ENCODE measurements at places on chromosomes 7 and 10.

DNA sequence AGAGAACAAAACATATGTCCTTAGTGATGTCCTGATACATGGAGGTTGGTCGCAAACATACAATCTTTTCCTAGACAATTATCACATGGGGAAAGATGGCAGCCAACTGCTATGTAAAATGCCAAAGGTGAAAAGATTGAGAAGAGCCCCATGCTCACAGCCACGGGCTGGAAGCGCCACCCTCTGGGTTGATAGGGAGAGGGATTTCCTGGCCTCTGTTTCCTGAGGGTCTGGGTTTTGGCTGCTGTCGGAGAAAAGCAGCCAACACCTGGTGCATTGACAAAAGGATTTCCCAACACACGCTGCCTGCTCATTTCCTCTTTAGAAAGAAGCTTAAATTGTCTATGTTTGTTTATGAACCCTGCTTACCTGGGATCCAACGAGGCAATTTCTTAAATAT lies 43.8 kb downstream of the ITIH5 start:
- DNase-seq: no peak

DNA sequence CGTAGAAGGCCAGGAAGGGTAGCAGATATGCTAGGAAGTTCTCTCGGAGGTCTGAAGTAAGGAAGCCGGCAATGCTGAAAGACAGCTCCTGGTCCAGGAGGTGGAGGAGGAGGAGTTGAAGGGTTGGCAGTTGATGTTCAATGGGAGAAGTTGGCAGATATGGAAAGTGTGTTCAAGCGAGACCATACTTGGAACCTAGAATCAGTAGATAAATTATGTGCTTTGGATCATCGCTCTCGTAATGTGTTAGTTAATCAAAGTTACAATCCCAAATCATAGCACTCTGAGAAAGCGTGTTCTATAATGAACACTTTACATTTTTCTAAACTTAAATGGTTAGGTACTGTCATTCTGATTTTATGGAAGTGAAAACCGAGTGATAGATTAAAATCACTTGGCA lies 152.9 kb downstream of the CELF2 start:
- DNase-seq: no peak

DNA sequence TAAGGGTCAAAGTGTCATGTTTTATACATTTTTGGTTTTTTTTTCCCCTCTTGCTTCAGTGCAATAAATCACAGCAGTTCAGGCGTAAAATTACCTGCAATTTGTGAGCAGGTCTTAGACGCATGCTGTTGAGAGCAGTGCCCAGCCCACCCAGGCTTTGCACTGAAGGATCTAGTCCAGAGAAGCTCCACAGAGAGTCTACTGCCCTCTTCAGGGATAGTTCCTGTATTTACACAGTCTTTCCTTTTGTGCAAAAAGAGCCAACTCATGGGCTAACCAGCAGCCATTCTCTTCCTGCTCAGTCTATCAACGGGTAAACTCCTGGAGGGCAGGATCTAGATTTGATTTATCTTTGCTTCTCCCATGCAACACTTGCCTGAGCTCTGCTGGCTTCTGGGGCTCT lies 82.2 kb upstream of the NAMPT start:
- DNase-seq: no peak

GRCh38 chr10:131253931-131254858 lies 57.3 kb downstream of the TCERG1L start:
- DNase-seq: no peak

- no peak for DNase-seq
Observed at GRCh38 chr10:119373294-119374102, 166.1 kb downstream of the GRK5 start.

GRCh38 chr7:6392712-6393666 lies 54.8 kb downstream of the DAGLB start:
- DNase-seq: no peak

DNA sequence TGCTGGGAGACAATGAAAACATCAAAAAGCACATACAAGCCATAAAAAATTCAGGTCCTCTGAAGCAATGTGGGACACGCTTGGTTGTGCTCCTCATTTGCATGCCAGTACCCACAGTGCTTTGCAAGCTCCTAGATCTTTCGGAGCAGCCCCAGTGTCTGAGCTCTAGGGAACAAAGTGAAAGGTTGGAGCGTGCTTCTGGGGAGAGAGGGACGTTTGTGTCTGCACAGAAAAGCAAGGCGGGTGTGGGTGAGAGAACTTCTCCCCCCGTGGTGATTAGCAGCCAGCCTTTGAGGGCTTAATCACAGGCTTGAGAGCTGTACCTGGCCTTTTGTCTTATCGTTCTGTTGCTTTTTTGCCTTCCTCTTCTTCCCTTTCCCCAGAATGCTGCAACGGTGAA lies 76.7 kb upstream of the HABP2 start:
- DNase-seq: no peak

DNA sequence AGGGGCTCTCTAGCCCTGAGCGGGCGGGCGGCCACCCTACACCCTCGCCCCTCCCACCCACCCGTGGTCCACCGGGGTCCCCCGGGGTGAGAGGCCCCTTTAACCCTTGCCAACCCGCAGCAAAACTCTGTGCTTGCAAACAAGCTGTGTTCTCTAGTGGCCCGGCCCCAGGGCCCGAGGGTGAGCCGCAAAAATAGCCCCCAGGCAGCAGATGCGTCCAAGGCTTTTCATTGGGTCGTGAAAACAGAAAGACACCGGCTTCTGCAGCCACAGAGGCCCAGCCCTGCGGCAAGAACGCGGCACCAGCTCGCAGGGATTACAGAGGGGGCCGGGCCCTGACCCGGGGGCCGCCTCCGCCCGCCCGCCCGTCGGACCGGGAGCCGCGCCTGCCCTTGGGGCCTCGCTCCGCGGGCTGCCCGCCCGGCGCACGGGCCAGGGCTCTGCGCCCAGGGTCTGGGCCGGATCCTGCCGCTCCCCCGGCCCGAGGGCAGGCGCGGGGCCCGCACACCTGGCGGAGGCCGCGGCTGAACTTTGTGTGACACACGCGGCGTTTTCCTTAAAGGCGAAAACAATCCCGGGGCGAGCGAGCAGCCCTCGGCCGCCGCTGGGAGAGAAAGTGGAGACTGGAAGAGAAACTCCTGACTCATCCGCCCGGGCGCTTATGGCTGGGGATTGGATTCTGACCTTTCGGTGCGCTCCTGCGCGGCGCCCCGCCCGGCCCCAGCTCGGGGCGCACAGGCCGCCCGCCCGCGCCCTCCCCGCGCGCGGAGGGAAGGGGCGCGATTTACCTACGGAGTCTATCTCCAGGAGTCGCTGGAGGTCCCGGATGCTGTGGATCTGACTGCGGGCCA lies 2.8 kb downstream of the PDGFA start:
- no peak for DNase-seq

DNA sequence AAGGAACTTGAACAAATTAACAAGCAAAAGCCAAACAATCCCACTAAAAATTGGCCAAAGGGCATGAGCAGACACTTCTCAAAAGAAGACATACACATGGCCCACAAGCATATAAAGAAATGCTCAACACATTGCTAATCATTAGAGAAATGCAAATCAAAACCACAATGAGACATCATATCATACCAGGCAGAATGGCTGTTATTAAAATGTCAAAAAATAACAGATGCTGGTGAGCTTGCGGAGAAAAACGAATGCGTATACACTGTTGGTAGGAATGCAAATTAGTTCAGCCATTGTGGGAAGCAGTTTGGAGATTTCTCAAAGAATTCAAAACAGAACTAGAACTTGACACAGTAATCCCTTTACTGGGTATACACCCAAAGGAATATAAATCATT lies 311.7 kb upstream of the HPS1 start:
- DNase-seq: no peak

DNA sequence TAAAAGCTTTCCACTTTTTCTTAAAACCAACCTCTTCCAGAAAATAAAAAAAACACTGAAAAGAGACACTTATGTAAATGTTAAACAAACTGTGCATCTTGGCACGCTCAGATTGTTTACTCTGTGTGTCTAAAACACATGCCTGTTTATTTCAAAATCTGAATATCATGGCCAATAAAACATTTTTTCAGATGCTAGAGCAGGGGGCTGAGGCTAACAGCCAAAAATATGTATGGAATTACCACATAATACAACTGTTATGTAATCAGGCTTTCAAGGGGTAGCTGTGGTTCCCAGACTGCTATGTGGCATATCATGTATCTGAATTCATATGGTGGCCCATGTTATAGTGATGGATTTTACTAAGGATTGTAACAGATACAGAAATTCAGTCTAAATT lies 130.4 kb downstream of the HIBADH start:
- no peak for DNase-seq

GRCh38 chr7:102916426-102916825 lies 3.6 kb downstream of the LRRC17 start:
- DNase-seq: no peak

- no peak for DNase-seq
Observed at GRCh38 chr7:4279216-4279615, 402.9 kb upstream of the FOXK1 start.

DNA sequence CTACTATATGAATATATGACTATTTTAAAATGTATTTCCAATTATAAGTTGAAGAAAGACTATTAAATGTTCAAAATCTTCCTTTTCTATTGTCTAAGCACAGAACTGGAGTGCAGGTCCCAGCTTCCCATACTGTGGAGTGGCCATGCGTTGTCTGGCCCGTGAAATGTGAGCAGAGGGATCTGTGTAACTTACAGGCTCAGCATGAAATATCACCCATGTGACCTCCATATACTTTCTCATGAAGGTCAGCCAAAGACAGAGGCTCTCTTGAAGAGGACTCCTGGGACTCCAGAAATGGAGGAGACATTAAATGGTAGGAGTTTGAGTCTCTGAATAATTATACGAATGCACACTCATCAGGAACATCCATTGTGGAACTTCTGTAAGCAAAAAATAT lies 92.4 kb upstream of the CAV2 start:
- no peak for DNase-seq

GRCh38 chr10:16820018-16820417 lies 2.8 kb upstream of the RSU1 start:
- DNase-seq: no peak

- DNase-seq: no peak
Observed at GRCh38 chr7:123824754-123825067, 20.3 kb upstream of the HYAL4 start.

- DNase-seq: no peak
Observed at GRCh38 chr7:83301416-83301815, 138.7 kb upstream of the PCLO start.

GRCh38 chr10:121578965-121579364 lies 19.3 kb downstream of the FGFR2 start:
- no peak for DNase-seq

DNA sequence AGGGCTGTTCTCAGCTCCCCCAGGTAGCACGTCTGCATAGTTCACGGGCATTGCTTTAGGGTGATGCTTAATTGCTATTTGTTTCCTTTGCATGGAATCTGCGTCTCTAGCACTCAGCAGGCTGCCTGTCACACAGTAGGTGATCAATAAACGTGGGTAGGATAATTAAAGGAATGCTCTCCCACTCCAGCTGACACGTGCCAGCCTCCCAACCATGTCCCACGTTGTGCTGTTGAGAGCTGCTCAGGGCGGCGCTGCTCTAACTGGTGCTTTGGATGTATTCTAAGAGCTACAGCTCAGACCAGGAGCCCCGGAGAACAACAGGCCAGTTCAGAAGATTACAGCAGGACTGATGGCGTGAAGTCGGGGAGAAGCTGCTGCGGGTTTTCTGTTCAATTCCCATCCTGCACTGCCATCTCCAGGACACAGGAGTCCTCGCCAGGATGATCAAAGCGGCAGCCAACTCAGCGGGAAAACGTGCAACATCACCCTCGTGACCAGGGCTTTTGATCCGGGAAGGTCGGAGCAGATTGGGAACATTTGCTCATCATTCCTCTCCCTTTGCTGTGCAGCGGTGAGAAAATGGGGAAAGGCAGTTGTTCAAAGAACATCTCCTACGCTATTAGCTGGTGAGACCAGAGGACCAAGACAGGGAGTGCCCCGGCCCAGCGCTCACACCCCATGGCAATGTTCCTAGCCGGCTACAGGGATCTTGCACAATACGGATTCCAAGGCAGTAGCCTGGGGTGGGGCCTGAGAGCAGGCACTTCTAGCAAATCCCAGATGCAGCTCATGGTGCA lies 50.5 kb upstream of the FOXK1 start:
- DNase-seq: no peak

DNA sequence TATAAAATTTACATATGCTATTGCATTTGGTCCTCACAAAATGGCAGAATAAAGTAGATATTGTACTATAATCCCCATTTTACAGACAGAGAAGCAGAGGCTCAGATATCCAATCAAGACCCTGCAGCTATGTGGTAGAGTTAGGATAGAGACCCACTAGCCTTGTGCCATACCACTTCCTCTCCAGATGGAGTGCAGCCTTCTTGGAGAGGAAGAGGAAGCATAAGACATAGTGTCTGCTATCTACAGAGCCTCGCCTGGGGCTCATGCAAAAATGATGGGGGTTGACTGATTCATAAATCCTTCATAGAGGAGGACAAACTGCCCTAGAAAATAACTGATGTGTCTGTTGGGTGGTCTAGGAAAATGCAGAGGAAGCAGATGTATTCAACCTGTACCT lies 447.3 kb downstream of the KCNMA1 start:
- no peak for DNase-seq

- DNase-seq: no peak
Observed at GRCh38 chr10:2813693-2814092, 253.7 kb upstream of the PFKP start.

- DNase-seq: no peak
Observed at GRCh38 chr10:35091994-35092790, 2.1 kb upstream of the CUL2 start.

DNA sequence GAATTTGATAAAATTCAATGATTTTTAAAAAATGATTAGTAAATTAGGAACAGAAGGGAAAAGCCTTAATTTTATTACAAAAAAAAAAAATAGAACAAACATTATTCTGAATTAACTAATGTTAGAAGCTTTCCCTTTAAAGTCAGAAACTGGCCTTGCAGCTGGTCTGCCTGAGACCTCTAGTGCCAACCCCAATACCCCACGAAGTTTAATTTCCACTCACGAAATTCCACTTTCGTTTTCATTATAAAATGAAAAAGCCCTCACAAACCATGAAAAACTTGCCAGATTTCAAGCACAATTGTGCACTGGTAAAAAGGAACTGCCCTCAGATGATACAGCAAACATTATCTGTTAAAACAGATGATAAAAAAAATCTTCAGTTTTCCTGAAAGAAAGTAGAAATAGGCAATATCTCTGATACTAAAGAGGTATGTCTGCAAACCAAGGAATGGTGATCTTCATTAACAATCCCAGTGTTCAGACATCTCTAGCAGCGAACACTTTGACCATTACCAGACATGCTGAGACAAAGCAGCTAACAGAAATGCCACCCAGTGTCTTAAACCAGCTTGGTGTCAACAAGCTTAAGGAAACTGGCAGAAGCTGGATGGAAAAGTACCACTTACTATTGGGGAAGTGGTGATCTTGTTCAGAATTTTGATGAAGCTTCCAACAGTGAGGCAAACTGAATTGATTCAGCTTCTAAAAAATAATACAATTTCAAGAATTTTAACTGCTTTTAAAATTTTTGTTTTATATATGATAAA lies 80.2 kb downstream of the PALS2 start:
- no peak for DNase-seq

DNA sequence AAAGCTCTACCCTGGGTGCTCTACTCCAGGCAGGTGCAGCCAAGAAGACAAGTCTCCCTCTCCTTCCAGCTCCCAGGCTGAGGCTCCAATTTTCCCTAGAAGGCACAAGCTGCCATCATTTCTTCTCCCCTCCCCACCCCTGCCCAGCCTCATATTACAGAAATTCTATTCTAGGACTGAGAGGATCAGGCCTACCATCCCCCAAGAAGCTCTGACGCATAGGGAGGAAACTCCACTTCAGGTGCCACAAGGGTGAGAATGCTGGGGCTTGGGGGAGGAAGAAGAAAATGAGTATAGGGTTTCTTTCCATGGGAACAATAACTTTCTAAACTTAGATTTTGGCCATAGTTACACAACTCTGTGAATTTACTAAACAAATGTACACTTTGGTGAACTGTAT lies 35.3 kb downstream of the FEZF1 start:
- no peak for DNase-seq
